Activated naive CD4-positive, alpha-beta T cell treated with Interleukin-2 at 50 U/mL for 16 hours (primary cell): ENCODE measurements at places on chromosomes 13 and 19.
A peak's percentile ranks its signal among the peaks of the same experiment; 100 is the strongest.

GRCh38 chr13:39943711-39944110 is 288.2 kb downstream of the COG6 start:
- DNase-seq = no peak

GRCh38 chr13:43905435-43906031 is 25.8 kb downstream of the LACC1 start:
- DNase-seq = peak; percentile 6

GRCh38 chr13:110347535-110348308 is 40.6 kb downstream of the COL4A2 start:
- DNase-seq = no peak

GRCh38 chr13:87089391-87089790 is 581.8 kb upstream of the SLITRK5 start:
- no peak for DNase-seq

- DNase-seq = peak; percentile 23
Measured at GRCh38 chr13:29362849-29363604, 232.5 kb downstream of the SLC7A1 start.

DNA sequence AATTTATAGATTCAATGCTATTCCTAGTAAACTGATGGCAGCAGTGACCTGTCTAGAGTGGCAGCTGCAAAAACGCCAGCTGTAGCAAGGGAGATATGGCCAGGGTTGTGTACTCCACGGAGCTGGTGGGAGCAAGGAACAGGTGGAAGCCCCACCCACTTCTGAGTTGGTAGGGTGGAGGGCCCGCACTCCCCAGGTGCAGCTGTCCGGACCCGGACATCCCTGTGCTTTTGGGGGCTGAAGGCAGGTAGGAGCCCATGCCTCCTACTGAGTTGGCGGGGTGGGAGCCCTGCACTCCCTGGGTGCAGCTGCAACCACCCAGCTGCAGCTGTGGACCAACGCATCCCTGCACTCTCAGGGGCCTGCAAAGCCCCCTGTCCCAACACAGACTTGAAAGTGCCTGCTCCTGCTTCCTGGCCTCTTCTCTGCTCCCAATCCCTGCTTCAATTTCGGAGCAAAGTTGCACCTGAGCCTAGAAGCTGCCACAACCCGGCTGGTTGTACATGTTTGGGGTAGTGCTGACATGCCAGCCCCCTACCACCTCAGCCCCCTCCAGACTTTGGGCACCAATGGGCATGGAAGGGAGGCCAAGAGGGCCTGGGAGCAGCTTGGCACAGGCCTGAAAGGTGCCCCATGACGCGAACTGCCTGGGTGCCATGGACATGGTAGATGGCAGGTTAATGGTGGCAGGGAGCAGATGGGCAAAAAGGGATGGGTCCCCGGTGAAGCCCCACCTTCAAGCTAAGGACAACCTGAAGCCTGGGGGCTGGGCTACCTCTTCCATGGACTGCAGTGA is 19.8 kb downstream of the UGGT2 start:
- DNase-seq = no peak

DNA sequence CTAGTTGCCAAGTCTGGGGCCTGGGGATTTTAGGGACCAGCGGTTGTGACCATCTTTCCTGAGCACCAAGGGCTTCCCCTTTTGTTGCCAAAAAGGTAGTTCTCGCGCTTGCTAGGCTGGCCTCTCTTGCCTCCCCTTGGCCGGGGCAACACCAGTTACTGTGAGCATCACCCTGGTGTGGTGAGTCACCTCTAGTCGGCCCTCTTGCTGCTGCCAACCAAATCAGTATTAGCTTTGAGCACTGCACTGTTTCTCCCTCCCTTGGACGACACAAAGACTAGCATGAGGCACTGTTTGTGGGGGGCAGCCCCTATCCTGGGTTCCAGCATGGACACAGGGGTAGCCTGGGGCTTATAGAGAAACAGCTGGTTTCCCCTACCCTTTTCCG is 6.9 kb downstream of the SYDE1 start:
- no peak for DNase-seq

GRCh38 chr13:90562443-90562842 is 785.0 kb upstream of the MIR17HG start:
- DNase-seq = no peak

DNA sequence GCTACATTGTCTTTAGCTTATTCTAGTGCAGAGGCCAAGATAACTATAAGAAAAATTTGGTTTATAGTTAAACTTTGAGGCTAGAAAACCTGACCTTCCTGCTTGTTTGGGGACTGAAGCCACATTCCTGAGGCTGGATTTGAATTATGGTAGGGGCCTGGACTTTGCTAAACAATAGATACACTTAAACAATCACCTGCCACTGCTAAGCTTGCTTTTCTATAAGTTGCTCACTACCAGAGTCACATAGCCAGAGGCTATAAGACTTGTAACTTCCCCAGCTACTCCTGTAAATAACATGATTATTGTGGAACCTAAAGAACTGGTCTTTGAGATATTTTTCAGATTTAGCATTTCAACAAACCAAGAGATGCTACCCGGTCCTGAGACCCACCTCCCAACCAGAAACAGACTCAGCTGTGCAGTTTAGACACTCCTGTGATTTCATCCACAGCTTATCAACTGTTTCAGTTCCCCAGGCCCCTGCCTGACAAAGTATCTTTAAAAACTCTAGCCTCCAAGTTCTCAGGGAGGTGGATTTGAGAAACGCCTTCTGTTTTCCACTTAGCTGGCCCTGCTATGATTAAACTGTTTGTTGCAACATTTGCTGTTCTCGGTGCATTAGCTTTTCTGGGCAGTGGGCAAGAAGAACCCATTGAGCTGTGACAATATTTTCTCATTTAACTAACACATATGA is 77.7 kb downstream of the MIPEP start:
- DNase-seq = no peak

- no peak for DNase-seq
Measured at GRCh38 chr13:97364031-97364430, 69.9 kb upstream of the RAP2A start.

GRCh38 chr13:30510811-30511371 is 45.2 kb upstream of the HMGB1 start:
- no peak for DNase-seq

DNA sequence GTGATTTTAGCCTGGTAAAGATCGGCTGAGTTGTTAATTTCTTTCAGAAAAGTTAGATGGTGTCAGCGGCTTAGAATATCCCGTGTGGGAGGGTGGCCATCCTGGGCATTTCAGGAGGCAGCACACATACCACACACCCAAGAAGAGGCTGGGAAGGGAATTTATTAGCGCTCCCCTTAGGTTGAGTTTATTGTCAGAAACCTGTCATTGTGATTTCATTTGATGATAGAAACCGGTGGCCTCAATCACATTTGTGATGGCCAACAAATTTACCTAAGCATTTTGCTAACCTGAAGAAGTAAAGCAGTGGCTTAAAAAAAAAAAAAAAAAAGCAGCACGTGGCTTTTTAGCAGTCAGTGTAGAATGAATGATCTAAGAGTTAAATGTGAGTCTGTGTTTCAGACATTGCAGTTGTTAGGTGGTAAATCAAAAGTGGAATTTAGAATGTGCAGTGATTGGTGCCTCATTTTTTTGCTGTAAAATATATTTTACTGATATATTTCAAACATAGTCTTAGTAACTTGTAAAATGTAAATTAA is 2.7 kb downstream of the SIPA1L3 start:
- DNase-seq = no peak

DNA sequence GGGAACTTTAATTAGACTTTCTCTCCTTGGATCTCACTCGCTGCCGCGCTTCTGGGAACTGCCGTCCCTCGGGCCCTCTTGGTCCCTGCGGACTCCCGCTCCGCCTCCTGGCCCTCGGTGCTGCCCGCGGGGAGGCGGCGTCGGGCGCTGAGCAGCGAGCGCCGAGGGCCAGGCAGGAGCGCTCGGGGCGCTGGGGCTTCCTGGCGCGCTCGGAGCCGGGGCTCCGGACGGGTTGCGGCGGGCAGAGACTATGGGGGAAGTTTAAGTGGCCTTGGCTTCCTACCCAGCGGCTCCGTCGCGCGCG is 704 bp downstream of the CHST8 start:
- DNase-seq = no peak
